ENCODE measurements at places on chromosomes 3 and 15.

GRCh38 chr15:45743426-45744235 is 108.8 kb downstream of the SQOR start:
- no peak for DNase-seq

DNA sequence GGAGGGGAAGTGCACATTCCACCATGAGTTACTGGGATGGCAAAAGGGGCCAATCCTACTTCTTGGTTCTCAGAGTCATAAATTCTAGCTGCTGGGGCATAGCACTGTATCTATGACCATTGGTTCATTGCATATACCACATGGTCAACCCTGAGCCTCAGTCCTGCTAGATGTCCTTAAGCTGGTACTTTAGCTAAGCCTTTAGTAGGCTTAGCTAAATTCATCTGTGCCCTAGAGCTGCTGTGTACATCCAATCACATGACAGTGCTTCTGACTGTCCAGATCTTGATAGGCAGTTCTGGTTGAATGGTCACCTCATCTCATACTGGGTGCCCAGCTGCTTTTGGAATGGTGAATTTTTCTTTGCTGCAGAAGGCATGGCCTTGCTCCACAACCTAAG is 8.2 kb downstream of the NDUFB4 start:
- no peak for DNase-seq

GRCh38 chr15:22831473-22831872 is 7.0 kb upstream of the NIPA2 start:
- DNase-seq: no peak

DNA sequence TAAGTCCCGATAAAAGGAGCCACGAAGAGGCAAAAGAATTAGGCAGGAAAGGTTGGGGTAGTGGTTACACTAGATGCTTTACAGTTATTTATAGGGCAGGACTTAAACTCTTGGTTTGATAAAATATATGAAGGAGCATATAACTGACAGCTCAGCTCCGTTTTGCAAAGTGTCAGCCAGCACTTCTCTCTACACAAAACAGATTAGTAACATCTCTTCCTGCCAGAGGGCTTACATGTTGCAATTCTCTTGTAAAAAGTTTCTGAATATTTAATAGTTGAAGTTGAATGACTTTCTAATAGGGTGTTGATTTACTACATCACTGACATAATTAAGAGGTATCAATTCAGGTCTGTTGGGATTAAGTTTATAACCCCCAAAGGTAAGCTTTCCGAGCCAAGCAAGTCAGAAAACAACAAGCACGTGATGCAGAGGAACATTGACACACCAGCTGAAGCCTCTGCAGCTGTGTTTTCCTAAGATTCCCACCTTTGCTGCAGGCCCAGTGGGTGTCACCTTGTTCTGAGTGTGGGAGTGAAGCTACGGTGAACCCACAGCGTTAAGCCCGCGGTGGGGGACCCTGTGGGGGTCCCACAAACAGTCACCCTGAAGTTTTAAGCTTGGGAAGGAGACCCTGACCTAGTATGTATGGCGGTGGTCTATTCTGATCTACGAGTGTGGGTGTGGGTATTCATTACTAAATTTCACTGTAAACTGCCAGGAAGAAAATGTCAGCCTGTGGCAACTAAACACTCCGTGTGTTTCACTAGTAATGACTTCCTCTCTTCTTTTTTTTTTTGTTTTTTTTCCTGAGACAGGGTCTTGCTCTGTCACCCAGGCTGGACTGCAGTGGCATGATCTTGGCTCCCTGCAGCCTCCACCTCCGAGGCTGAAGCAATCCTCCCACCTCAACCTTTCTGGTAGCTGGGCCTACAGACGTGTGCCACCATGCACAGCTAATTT is 22.0 kb upstream of the ATP13A3 start:
- DNase-seq: no peak

DNA sequence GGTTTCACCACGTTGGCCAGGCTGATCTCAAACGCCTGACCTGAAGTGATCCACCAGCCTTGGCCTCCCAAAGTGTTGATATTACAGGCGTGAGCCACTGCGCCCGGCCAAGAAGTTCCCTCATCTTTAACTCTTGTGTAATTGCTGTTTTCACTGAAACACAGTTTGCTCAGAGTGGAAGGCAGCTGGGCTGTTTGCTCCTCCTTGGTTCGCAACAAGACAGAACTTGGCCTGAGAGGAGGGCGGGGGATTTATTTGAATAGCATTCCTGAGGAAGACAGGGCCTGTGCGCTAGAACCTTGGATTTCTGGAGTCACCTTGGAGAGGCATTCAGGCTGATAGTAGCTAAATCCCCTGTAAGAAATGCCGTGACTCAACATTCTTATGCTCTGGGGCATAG is 226.7 kb upstream of the MCTP2 start:
- DNase-seq: no peak

- DNase-seq: no peak
Observed at GRCh38 chr15:75895731-75896130, 7.9 kb upstream of the FBXO22 start.

GRCh38 chr3:145070795-145071194 is 1090.2 kb downstream of the PLOD2 start:
- DNase-seq: no peak

GRCh38 chr15:42876224-42876623 is 44.4 kb downstream of the TTBK2 start:
- no peak for DNase-seq

- no peak for DNase-seq
Observed at GRCh38 chr15:75646112-75646943, 1.4 kb upstream of the SNX33 start.

- no peak for DNase-seq
Observed at GRCh38 chr3:182246870-182247269, 535.1 kb downstream of the SOX2 start.

DNA sequence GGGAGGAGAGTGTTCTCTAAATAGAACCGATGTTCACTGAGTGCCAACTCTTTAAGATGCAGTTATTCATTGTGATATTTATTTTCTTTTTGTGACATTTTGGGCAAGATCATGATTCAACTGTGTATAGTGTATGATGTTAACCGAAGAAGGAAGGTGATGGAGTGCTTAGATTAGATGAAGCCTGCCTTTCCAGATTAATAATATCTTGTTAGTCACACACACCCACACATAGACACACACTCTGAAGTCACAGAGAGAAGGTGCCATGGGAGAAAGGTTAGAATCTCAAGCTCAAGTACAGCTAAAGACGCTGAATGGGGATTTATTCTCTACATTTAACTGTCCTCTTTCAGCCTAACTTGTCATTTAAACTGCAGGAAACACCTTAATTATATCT is 77.0 kb downstream of the SLC9A9 start:
- DNase-seq: no peak

DNA sequence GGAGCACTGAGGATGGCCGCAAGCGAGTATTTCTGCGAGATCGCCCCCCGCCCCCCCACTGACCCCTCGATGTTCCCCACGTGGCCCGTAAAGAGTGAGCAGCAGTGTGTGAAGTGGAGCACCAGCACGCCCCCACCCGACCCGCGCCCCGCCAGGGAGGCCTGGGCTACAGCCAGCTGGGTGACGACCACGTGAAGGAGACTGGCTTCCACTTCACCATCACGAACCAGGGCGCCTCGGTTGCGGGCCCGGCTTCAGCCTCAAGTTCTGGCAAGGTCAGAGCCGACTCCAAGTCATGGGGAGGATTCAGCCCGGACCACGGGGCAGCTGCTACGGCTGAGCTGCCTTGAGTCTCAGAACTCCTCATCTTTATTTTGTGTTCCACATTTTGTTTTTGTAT is 2.4 kb upstream of the RNU5B-1 start:
- DNase-seq: no peak

- DNase-seq: no peak
Observed at GRCh38 chr3:42014458-42014920, 52.6 kb upstream of the ULK4 start.

- DNase-seq: no peak
Observed at GRCh38 chr3:33211444-33211843, 7.2 kb downstream of the SUSD5 start.

- no peak for DNase-seq
Observed at GRCh38 chr15:86571873-86572272, 492.2 kb downstream of the AGBL1 start.

DNA sequence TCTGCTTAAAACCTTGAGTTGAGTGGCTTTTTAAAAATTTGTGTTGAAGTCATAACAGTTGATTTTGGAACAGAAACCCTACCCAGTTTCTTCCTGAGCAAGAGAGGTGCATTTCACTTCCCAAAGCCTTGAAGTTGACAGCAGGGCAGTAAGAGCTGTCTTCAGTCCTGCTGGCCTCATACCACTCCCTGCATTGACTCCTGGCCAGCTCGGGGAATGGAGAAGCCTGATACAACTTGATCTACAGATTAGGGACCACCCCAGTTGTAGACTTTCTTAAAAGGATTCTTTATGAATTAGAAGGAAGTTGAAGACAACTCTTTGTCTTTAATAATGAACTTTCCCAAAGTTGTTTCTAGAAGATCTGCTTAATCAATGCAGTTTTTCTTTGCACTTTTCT is 90.6 kb upstream of the FLNB start:
- DNase-seq: no peak

GRCh38 chr15:60681353-60681752 is 202.4 kb upstream of the ICE2 start:
- DNase-seq: no peak

- DNase-seq: no peak
Observed at GRCh38 chr3:133938770-133939462, 43.2 kb upstream of the RAB6B start.

DNA sequence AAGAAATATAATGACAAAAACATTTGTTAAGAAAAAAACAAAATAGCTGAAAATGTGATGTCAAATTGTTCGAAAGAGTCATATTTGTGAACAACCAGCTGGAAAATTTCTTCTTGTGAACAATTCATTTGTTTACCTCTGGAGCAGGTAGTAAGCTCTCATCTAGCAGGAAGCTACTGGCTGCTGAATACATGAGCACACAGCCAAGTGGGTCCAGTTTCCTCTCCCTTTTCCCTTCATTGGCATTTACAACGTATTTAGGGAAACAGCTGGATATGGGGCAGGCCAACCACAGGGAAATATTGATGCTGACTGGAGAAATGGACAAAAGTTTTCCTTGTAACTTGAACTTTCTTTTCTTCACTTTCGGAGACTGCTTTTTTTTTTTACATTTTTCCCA is 1354.7 kb upstream of the EPHA6 start:
- no peak for DNase-seq

- DNase-seq: no peak
Observed at GRCh38 chr15:74011610-74012009, 17.1 kb downstream of the PML start.

- no peak for DNase-seq
Observed at GRCh38 chr3:145286937-145287336, 874.0 kb downstream of the PLOD2 start.

DNA sequence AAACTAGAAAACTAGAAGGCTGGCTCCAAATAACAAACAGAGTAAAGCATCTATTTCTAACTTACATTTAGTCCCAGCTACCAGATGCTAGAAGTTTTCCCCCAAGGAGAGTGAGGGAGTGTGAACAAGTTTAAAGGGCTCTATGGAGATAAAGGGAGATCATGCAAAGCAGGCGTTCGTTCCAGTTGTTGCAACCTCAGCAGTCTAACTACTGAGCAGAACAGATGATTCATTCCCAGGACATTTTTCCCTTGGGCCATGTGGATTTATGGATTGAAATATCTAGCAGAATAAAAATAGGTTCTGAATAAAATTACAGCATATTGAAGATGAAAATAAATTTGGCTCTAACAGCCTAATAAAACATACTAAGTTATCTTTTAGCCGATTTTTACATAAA is 154.8 kb upstream of the TTC14 start:
- DNase-seq: no peak

GRCh38 chr15:58740436-58740835 is 9.1 kb downstream of the ADAM10 start:
- no peak for DNase-seq

DNA sequence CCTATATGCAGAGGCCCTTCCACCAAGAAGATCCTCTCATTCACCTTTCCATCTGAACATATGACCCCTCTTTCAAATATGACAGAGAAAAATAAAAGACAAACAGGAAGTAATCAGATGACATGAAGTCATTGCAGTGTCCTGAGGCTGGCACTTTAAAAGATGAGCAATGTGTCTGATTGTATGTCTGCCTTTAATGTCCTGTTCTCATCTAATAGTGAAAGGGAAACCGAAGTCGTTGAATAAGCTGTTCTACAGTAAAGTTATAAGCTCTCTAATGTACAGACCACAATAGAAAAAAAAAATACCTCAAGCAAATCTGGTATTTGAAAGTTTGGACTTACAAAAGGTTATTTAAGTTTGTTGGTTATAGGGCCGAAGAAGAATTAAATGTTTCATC is 243.0 kb downstream of the CLSTN2 start:
- DNase-seq: no peak

DNA sequence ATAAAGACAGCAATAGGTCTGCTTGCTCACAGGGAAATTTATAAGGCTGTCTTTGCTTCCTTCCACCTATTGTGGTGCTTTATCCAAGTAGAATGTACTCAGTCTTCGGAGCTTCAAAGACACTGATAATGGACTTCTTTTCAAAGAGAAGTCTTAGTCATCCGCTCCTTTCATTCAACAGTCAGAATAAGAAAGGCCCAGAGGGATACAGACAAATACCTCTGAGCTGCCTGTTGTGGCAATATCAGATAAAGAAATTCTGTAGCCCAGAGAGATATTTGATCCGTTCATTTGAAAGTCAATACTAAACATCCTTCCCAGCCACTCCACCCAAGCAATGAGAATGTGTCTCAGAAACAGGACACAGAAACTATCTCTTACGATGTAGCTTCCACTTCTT is 110.0 kb downstream of the FHIT start:
- no peak for DNase-seq

- DNase-seq: no peak
Observed at GRCh38 chr15:64527263-64527984, 67.0 kb downstream of the ZNF609 start.

DNA sequence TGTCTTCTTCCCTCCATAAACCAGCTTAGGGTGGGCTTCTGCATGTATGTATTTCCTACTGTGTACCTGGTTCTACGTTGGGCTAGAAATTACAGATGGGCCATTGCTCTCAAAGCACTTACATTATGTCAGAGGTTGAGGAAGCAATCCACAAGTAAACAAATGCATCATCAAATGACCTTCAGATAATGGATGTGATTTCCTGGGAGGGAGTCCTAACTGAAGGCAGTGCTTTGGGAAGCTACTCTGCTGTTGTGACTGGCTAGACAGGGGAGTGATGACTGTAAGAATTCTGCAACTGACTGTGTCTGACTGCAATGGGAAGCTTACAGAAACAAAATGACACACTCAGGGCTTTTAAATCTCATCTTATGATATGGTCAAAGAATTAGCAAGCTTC is 71.0 kb upstream of the PRR23E start:
- no peak for DNase-seq
